ENCODE measurements at places on chromosomes 6 and 20.
A peak's percentile ranks its signal among the peaks of the same experiment; 100 is the strongest.

DNA sequence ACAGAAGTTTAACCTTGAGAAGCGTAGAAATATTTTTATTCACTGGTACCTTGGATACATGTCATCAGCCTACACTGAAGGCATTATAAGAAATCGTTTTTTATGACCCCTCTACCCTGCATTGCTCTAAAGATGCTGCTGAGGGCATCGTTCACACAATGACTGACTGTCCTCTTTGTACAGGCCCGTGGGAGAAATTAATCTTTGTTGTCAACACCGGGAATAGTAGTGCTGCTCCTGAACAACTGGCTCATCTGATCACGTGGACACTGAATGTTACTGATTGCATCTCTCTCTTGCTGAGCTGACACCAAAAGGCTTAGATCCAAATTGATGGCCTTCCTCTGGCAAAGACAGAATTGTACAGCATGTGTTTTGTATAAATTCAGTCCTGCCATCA, 157.1 kb upstream of the SMLR1 start:
- DNase-seq, result no peak

DNA sequence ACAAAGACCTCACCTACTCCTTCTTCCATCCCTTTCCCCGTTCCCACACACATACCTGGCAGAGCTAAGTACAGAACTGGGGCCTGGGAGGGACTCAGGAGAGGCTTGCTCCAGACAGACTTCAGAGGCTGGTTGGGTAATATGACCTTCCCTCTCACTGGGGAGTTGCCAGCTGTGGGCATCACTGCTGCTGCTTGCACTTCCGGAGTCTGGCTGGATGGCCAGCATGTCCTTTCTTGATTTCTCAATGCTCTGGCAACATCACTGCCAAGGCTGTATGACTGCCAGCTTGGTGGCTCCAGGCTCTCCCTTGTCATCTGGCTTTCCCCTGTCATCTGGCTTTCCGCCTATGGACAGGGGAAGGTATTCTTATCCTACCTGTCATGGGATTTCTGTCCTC, 47.8 kb downstream of the CDH22 start:
- no peak for DNase-seq

GRCh38 chr6:24696097-24696496, 22.9 kb downstream of the C6orf62 start:
- no peak for DNase-seq

GRCh38 chr6:7674291-7674690, 51.6 kb upstream of the BMP6 start:
- peak; percentile 28 for DNase-seq

GRCh38 chr6:43939281-43940070, 169.5 kb downstream of the VEGFA start:
- DNase-seq, result no peak

GRCh38 chr6:32603222-32603621, 13.6 kb upstream of the HLA-DRB1 start:
- DNase-seq, result no peak

DNA sequence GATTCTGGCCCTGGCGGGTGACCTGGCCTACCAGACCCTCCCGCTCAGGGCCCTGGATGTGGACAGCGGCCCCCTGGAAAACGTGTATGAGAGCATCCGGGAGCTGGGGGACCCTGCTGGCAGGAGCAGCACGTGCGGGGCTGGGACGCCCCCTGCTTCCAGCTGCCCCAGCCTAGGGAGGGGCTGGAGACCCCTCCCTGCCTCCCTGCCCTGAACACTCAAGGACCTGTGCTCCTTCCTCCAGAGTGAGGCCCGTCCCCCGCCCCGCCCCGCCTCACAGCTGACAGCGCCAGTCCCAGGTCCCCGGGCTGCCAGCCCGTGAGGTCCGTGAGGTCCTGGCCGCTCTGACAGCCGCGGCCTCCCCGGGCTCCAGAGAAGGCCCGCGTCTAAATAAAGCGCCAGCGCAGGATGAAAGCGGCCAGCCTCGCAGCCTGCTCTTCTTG, 868 bp upstream of the SLC2A4RG start:
- peak; percentile 91 for DNase-seq

GRCh38 chr20:32611286-32611685, 26.2 kb upstream of the NOL4L start:
- no peak for DNase-seq

GRCh38 chr20:49186535-49187329, 1.4 kb downstream of the STAU1 start:
- DNase-seq, result peak; percentile 59

GRCh38 chr6:11494786-11495564, 42.6 kb upstream of the TMEM170B start:
- DNase-seq, result no peak

DNA sequence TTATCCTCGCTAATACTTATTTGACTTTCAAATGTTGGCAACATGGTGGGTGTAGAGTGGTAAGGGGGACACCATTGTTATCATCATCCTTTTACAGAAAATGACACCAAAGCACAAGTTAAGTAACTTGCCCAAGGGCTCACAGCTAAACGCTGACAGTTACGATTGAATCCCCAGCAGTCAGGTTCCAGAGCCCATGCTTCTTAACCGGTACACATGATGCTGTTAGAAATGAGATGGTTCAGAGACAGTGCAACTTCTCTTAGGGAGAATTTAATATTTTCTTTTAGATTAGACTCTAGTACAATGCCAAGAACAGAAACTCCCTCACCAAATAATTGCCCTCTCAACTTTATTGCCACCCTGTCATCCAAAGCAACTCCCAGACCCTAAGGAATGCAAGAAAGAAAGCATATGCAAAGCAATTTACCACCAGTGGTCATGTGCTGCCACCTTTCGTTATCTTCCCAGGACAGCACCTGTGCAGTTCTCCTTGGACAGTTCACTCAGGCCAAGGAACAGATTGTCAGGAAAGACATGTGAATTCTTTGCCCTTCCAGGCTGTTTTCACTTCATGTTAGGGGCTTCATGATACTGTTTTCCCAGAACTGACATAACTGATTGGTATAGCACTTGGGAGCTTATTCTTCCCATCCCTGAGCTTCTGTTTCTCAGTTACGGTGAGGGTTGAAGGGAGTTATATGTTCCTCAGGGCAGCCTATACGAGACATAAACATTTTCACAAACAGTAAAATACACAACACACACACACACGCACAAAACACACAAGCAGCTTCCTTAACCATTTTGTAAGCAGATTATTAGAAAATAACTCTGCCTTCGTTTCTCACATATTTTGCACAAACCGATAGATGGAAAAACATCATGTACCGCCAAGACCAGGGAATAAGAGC, 5.1 kb downstream of the HLA-DMA start:
- DNase-seq, result peak; percentile 39

GRCh38 chr6:147691446-147691845, 183.0 kb downstream of the SAMD5 start:
- DNase-seq, result no peak

GRCh38 chr6:99253271-99253670, 96.2 kb downstream of the FAXC start:
- no peak for DNase-seq

- no peak for DNase-seq
These were observed 95.6 kb upstream of the PHACTR3 start for GRCh38 chr20:59508729-59509128.
